ENCODE measurements at places on chromosomes 11 and 22.

GRCh38 chr11:72844356-72844755 is 30.1 kb downstream of the ATG16L2 start:
- no peak for DNase-seq

DNA sequence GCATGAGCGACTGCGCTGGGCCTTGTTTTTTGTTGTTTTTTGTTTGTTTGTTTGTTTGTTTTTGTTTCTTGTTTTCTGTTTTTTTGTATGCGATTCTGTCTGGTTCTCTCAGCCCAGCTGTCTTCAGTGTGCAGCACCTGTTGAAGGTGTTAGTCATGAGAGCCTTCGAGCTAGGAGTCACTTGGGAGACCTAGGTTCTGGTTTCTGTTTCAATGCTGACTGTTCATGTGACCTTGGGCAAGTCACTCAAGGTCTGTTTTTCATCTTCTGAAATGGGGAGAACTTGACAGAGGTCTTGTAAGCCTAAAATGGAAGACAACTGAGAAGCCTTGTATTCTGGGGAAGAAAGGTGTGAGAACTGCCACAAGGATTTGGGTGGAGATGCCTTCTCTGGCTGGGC is 1.8 kb downstream of the DCPS start:
- peak; percentile 52 for DNase-seq

DNA sequence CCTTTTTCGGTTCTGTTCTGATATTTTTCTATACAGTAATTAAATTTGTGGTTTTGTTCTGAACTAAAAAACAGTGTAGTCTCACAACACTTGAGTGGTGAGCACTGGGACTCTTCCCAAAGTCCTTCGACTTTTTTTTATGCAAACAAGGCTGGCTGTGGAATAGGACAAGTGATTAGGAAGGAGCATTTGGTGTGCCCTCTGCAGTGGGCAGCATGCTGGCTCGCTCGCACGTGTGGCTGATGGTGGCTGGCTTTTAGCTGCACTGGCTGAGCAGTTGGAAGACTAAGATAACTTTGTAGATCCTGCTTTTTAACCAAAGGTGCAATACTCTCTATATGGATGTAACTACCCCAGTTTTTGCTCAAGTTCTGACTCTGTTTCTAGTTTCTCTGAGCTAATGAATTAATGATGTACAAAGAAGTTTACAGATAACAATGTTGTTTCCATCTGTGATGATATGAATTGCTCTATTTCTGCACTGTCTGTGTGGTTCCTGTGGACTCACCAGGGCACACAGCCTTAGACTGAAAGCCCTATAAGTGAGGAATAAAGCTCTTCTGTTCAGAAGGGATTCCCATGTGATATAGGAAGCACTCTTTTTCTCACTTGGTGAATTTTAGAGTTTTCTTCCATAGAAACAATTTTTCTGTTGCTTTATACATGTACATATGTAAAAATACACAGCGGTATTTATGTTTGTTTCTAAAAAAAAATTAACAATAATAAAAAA is 143.1 kb upstream of the RASSF10 start:
- no peak for DNase-seq

DNA sequence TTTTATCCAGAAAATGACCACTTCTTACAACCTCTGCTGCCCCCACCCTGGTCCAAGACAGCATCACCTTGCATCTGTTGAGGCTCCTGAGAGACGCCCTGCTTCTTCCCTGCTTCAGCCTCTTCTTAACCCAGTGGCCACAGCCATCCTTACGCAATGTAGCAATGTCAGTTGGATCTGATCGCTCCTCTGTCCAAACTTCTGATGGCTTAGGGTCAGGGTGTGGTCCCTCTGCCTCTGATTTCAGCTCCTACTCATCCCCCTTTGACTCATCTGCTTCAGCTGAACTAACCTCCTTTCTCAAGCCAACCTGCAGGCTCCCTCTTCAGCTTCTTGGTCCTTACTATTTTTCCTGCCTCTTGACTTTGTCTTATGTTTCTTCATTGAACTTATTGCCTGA is 280.8 kb downstream of the KIRREL3 start:
- no peak for DNase-seq

DNA sequence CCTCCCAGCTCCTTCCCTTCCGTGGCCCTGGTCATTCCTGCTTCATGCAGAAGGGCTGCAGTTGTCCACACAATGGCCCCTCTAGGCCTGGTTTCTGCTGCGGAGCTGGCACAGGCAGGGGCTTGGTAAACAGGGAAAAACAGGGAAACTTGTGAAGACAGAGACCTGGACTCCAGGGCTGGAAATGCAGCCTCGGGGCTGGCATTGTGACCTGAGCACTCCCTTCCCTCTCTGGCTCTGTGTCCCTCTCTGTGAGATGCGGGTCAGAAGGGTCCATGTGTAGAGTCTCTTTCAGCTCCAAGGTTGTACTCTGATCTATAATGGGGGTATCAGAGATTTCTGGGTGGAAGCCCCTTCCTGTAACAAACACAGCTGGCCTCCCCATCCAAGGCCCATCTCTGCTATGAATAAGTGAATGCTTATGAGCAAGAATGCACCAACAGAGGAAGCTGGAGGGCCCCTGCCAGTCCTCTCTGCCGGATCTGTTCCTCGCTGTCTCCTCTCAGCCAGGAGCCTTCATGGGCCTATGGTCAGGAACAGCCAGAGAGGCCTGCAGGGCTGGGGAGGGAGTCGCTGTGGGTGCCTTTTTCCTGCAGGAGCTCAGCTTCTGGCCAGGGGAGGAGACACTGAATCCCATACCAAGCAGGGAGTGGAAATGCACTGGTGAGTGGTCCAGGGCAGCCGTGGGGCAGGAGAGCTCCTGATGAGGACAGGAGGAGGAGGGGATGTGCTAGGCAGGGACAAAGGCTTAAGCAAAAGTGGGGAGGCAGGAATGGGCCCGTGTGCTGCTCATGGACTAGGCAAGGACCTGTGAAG is 6.7 kb upstream of the DERL3 start:
- DNase-seq = no peak

DNA sequence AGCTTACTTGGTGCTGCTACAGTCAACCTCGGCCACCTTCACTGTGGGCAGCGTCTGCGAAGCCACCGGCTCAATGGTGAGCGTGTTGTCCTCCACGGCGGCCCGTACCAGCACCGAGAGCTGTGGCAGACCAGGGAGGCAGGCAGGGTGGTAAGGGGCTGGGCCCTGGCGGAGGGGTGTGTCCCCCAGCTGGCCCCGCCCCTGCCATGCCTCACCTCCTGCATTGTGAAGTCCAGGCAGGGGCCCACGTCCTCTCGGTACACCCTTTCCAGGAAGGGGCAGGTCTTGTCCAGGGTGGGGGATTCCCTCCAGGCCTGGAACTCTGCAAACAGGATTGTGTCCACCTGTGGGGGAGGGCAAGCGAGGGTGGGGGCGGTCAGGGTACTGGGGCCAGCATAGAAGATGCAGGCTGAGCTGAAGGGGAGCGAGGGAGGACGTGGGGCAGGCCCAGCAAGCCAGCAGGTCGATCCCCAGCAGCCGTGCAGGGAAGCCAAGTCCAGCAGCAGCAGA is 12.8 kb downstream of the RAB3IL1 start:
- DNase-seq = no peak

DNA sequence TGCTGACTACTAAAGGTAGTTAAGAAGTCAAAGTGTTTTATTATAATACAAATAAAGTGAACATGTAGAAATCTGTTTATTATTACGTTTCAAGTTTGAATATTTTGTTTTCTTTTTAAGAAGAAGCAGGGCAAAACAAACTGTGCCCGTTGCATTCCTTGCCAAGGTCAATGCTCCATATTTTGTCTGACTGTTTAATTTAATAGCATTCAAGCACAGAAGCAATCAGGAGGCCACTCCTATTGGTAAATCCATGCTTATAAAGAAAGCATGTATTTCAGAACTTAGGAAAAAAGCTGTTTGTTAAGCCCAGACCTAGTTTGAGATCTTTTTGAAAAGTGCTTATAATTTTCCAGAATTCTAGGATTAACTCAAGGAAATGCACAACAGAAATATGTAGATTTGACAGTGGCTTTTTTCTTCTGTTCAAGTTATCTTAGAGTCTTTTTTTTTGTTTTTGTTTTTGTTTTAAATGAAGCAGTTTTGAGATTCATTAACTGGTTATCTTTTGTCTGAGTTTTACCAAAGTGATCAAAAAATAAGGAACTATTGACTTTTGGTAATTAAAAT is 51.7 kb downstream of the ARHGAP42 start:
- no peak for DNase-seq

DNA sequence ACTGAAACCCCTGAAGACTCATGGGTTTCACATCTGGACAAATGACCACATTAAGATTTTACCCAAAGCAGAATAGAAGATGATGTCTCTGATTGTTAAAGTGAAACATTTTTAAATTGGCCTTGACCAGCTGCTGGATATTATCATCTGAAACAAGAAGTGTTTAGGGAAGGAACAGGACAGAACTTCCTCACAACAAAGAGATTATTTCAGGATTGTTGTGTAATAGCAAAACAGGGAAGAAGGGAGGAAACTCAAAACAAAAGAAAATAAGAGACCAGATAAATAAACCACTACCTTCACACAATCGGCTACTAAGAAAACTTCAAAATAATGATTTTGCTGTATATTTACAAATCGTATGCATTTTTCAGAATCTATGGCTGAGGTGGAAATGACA is 319.2 kb upstream of the API5 start:
- no peak for DNase-seq

GRCh38 chr22:25760294-25760693 is 18.3 kb downstream of the MYO18B start:
- no peak for DNase-seq

DNA sequence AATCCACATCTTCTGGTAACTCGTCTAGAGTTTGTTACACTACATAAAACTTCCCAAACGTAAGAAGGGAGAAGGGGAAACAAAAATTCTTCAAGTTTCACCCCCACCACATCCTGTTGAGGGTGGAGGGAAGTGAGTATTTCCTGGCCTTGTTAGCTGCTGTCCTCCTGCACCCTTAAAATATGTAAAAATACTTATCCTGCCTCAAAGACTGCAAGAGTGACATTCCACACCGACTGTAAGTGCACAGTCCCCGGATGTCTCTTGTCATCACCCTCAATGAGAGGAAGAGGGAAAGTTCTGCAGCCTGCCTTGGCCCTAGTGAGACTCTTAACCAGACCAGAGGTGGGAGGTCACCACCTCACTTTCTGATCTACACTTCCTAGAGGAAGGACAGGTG is 3.3 kb downstream of the TMEM121B start:
- DNase-seq = no peak

GRCh38 chr22:20316217-20316843 is 3.5 kb downstream of the DGCR6L start:
- no peak for DNase-seq

DNA sequence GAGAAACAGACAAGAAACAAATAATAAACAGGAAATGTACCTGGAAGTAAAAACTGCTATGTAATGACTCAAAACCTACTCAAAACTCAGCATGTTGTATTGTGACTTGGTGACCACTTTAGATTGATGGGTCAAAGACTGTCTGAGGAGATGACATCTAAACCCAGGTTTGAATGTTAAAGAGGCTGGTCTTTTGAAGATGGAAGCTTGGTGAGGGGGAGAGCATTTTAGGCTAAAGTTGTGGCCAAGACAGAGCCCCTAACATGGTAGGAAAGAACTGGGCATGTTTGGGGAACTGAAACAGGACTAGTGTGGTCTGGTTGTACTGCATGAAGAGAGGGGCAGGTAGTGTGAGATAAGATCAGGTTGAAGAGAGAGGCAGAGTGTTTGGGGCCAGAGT is 85.3 kb upstream of the MYO18B start:
- no peak for DNase-seq

- no peak for DNase-seq
Measured at GRCh38 chr22:48678171-48679135, 1149.2 kb downstream of the BRD1 start.

DNA sequence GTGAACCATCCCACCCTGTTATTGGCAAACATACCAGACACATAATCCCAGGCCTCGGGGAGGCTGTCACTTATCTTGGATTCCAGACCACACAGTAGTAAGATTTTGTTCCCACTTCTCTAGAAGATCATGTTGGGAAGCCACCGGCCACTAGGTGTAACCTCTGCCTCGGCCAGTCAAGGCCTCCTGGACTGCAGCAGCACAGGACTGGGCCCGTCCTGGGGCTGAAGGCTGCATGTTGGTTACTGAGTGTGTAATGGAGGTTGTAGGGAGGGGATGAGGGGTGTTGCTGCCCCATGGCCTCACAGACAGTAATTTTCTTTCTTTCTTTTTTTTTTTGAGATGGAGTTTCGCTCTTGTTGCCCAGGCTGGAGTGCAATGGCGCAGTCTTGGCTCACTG is 92.4 kb upstream of the SYT13 start:
- no peak for DNase-seq

- no peak for DNase-seq
Measured at GRCh38 chr11:557328-558132, 3.0 kb downstream of the LMNTD2 start.

GRCh38 chr11:94741022-94741679 is 27.0 kb upstream of the AMOTL1 start:
- DNase-seq = peak; percentile 3

GRCh38 chr11:43223026-43223425 is 88.8 kb upstream of the API5 start:
- no peak for DNase-seq

DNA sequence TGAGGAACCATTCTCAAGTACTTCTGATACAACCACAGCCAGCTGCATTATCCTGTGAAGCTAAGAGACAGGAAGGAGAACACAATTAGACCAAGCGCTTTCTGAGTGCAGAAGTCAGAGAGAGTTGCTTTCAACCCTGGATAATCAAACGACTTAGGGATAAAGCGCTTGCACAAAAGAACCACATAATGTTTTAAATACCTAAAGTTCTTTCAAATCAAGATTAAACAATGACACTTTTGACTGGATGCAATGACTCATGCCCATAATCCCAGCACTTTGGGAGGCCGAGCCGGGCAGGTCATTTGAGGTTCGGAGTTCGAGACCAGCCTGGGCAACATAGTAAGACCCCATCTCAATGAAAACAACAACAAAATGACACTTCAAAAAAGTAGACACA is 145.1 kb downstream of the SWAP70 start:
- no peak for DNase-seq

GRCh38 chr11:63944987-63945386 is 6.2 kb downstream of the NAA40 start:
- DNase-seq = no peak

All from stimulated activated CD4-positive, alpha-beta T cell treated with anti-CD3 and anti-CD28 coated beads, Interleukin-1b, Interleukin-23, amount 100 ng/mL, for 48 hours (primary cell).